ENCODE measurements at places on chromosomes 1 and 21.

DNA sequence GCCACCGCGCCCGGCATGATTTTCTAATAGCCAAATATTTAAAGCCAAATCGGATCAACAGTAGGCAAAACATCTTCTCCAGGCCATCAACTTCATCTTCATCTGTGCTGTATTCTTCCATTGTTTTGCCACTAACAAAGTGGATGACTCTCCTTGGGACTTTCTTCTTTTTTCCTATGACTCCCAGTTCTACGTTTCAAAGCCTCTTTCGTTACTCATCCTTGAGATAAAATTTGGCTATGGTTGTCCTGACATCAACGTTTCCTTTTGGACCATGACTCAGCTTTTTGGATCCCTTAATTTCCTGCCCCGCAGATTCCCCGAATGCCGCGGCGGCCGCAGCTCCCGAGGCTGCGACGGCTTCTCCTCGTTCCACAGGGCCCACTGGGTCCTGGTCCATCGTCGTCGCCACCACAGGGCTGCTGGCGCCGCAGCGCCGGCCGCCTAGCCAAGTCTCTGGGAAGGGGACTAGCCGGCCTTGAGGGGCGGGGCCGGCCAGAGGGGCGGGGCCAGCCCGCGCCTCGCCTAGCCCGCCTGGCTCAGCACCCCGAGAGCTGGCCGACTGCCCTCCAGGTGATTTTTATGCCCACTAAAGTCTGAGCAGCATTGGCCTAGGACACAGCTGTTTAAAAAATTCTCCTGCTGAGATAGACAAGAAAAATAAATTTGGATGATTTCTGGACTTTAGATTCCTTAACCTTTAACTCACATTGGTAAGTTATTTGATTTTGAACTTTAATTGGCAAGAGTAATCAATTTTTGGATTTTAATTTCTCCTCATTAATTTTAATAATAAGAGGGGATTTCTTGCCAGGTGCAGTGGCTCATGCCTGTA lies 93.9 kb downstream of the ADCY10 start:
- no peak for DNase-seq

DNA sequence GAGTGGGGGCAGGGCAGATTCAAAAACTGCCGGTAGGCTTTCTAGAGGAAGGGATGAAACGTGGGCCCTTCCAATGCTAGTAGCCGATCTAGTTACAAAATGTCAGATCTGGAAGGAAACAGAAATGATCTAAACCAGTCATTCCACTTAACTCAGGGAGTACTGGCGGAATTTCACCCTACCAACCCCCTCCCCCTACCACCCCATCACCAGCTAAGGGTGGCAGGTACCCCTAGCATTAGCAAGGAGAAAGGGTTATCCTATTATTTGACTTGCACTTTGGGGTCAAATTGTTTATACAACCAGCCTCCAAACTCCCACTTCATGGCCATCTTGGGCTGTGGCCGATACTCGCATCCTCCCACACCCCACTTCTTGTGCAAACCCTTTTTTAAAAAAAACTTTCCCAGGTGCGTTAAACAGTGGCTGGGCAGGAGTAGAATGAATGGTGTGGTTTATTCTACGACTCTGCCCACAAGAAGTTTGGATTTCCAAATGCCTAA lies 644 bp upstream of the MRPL24 start:
- DNase-seq = no peak

- no peak for DNase-seq
Measured at GRCh38 chr1:158093376-158093775, 87.3 kb upstream of the CD1D start.

DNA sequence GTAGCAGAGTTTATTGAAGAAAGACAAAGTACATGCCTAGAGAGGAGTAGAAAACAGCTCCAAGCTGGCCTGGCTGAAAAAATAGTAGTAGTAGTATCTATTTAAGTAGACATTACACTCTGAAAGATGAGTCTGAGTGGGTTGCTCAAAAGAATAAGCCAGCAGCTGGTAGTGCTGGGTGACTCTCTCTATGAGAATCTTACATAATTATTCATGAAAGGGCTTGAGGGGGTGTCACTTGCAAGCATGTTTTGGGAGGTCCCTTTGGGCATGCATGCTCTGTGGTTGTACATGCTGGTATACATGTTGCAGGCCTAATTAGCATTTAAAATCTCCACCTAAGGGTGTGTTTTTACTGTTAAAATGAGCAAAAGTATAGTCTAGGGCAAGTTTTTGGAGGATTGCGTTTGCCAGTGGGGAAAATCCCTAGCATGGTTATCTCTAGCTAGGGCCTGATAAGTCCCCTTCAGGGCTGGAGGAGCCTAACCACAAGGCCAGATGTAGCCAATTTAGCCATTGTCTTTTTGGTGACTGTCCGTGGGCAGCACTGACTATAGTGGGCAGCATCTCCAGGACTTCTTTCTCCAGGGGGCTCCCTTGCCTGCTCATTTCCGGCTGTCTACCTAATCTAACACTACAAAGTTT lies 11.0 kb upstream of the FCGR2A start:
- no peak for DNase-seq

GRCh38 chr1:37755951-37756560 lies 8.9 kb downstream of the EPHA10 start:
- no peak for DNase-seq

- DNase-seq = no peak
Measured at GRCh38 chr21:21183092-21183491, 184.9 kb downstream of the NCAM2 start.

DNA sequence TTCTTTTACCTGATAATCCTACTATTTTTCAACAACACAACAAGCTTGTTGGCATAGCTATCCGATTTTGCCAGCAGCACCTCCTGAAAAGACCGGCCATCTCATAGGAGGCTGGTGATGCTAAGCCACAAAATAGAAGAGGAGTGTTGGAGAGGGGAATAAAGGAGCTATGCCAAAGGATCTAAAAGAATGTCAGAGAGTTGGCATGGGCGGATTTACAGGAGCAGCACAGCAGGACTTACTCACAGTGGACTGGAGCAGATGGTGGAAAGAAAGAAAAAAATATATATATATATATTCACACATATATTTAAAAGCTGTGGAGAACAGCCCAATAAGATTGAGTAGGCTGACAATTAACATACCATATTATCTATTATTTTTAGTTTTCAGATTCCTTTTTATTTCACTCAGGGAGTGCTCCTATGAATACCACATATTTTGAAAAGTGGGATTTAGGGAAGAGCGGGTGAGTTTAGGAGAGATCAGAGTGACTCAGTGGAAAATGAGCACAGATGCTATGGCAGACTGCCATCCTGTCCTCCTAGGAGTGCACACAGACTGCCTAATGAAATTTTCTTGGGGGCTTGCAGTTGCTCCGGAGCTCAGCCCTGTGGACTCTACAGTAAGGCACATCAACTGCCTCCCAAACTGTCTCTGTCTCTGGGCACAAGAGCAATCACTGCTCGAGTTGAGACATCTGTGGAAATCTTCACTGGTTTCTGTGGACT lies 394.4 kb upstream of the CHRM3 start:
- DNase-seq = no peak

DNA sequence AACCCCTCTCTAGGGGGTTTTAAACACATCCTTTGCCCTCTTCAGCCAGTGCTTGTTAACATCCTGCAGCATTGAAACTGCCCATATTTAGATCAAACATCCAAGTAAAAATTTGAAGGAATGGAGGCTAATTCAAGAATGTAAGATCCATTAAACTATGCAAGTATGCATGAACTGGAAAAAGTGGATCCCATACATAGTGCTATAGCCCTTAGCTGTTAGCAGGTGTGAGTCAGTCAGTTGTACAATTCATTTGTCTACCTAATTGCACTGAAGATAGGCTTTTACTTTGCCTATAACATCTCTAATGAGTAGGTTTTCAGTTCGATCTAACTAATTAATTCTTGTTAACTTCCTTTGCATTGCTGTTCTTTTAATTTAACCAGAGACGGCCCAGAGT lies 270.9 kb downstream of the LMO4 start:
- DNase-seq = no peak

GRCh38 chr1:107777664-107778047 lies 187.3 kb downstream of the VAV3 start:
- no peak for DNase-seq

DNA sequence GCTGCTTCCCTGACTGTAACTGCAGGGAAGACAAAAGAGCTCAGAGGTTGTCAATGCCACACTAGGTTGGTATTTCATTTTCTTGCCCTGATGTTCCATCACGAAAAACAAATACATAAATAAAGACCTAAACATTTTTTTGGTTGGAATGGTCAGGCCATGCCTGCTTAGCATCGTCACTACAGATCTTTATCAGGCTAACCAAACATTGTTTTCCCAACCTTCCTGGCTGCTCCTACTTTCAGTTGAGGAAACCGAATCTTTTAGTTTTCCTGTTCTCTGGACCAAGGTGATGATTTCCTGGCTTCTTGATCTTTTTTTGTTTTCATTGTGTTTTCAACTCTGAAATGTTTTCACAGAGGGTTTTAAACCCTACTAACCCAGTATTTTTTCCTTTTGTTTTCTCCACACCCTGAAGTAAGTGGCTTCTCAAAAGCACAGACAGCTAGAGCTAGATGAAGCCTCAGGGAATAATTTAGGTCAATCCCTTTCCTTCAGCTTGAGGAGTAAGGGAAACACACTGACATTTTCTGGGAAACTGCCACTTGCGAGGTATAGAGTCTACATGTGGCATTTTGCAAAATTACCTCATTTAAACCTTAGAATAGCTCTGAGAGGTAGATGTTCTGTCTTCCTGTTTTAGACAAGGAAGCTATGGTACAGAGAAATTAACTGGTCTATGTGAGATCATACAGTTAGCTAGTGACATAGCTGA lies 67.2 kb upstream of the CNN3 start:
- DNase-seq = no peak

DNA sequence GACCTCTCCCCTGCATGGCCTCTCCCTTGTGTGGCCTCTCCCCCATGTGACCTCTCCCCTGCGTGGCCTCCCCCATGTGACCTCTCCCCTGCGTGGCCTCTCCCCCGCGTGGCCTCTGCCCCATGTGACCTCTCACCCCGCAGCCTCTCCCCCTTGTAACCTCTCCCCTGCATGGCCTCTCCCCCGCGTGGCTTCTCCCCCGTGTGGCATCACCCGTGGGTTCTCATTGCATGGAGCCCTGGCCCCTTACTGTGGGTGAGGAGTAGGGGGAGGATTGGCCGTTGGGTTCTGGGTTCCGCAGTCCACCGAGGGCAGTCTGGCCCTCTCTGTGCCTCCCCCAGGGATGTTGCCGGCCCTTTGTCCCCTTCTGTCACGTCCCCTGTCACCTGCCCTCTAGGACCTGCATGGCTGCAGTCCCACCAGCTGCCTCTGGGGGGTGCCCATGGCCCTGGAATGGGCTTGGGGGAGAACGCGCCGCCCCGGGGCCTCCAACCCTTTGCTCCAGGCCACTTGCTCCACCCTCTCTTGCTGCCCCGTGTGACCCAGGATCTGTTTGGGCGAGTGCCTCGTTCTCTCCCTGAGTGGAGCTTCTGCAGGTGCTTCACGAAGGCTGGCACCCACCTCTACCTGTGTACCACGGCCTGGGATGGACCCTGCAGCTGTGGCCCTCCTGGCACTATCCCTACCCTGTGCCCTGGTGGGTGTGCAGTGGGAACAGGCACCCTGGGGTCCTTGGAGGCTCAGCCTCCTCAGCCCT lies 21.3 kb downstream of the RRP1 start:
- DNase-seq = peak; percentile 70

GRCh38 chr1:197374428-197374827 lies 106.4 kb downstream of the CRB1 start:
- DNase-seq = no peak

DNA sequence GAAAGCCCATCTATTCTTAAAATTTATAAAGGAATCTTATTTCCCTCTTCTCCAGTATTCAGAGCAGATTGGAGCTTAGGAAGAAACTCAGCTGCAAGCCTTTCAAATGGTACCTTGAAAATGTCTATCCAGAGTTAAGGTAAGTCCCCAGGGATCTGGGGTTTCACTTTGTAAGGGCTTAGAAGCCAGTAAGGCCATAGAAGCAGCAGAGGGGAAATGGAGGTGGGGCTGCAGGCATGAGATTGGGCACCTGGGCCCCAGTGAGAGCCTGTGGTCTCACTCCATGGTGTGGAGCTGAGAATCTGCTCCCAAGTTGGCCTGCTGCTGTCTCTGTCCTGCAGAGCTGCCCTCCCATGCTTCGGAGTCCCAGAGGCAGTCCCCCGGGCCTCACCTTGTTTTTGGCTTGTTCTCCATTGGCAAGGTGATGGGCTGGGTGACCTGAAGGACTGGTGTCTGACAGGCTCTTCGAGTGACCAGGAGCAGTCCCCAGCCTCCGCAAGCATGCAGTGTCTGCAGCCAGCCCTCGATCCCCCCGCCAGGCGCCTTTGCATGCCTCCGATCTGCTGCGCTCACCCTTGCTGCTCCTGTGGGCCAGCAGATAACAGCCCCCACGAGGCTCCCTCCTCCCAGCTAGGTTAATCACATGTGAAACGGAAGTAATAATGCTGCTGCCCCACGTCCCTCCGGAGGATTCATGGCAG lies 163.1 kb downstream of the PGBD5 start:
- no peak for DNase-seq

DNA sequence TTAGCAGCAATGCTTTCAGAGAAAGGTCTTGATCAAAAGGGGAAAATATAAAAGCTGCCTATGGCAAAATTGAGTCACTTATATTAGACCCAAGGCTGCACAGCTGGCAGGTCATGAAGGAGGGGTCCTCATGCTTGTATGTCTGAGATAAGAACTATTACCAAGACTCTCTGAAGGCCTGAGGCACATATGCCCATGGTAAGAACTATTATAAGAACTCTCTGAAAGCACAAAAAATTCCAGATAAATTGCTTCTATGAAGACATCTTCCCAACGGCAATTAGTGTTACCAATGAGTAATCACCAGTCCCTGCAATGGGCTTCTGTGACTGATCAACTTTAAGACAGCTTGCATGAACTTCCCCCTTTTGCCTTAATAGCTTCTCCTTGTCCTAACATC lies 42.8 kb upstream of the LRIF1 start:
- DNase-seq = no peak

GRCh38 chr1:208115924-208116640 lies 128.1 kb downstream of the PLXNA2 start:
- no peak for DNase-seq

GRCh38 chr1:174344162-174344561 lies 103.6 kb upstream of the GPR52 start:
- no peak for DNase-seq

GRCh38 chr1:57403201-57403600 lies 20.7 kb downstream of the DAB1 start:
- no peak for DNase-seq

GRCh38 chr1:81812712-81813111 lies 12.0 kb downstream of the ADGRL2 start:
- no peak for DNase-seq

- no peak for DNase-seq
Measured at GRCh38 chr1:247375747-247376146, 40.2 kb upstream of the NLRP3 start.

- DNase-seq = no peak
Measured at GRCh38 chr1:191707288-191707687, 451.0 kb upstream of the RGS18 start.
